ENCODE measurements at places on chromosomes 7 and 10.

DNA sequence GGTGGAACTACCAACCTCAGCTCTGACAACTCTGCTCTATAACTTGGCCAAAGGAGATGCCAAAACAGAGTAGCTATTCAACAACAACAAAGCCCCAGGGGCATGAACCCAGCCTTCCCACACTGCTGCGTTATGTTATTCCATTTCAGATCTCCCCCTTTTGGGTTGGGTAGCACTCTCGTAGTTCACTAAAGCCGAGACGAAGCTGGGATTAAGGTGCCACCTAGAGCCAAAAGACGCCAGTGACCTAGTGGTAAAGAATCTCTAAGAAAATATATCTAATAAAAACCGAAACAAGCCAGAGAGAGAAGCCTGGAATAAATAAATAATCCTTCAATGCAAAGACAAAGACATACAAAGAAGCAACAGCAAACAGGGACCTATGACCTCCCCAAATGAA, 217.3 kb downstream of the HERPUD2 start:
- DNase-seq, result no peak

GRCh38 chr7:72391821-72392377, 20.2 kb downstream of the CALN1 start:
- DNase-seq, result no peak

DNA sequence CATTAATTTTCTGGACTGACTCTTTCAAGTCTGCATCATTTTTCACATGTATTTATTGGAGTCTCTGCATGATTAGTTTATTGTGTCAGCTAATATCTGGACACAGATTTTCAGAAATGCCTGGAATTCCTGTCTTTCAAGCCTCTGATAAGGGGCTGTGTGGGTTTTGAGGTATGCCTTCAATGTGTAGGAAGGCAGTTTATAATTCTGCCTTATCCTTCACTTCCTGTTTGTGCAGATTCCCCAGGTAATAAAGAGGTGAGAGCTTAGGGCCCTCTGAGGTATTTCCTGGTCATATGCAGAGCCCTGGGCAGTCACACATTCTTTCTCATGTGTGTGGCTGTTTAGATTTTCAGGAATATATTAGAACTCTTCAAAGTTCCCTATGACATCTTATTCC, 79.4 kb upstream of the PRKCQ start:
- no peak for DNase-seq

DNA sequence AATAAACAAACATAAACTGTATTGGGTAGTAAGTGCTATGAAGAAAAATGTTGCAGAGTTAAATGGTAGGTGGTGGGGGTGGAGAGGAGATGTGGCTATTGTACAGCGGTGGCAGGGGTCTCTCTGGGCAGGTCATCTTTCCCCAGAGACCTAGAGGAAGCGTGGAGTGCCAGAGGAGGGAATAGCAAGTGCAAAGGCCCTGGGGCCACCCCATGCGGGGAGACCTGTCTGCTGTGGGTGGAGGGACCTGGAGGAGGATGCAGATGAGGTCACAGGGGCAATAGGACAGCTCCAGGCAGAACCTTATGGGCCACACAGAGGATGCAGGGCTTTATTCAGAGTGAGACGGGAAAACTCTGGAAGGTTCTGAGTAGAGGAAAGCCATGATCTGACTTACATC, 47.5 kb downstream of the DLG5 start:
- DNase-seq, result no peak

- no peak for DNase-seq
Observed at GRCh38 chr7:6477318-6477660, 29.5 kb upstream of the DAGLB start.

DNA sequence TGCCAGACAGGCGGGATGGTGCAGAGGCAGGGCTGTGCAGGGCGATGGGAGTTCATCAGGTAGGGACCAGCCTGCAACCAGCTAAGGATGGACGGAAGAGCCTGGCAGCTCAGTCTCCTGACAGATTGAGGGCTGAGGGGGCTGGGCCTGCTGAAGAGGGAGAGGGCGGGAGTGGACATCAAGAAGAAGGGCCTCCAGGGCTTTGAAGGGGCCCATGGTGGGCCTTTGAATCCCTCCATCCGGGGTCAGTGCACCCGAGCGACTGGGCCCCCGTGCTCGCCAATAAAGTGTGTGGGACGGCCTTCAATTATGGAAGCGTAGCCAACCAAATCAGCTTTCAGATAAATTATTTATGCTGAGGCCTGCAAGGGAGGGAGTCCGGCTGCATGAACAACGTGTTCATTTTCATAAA, 431.2 kb downstream of the RPS24 start:
- no peak for DNase-seq

- no peak for DNase-seq
Observed at GRCh38 chr10:68489919-68490318, 18.1 kb upstream of the DNA2 start.

DNA sequence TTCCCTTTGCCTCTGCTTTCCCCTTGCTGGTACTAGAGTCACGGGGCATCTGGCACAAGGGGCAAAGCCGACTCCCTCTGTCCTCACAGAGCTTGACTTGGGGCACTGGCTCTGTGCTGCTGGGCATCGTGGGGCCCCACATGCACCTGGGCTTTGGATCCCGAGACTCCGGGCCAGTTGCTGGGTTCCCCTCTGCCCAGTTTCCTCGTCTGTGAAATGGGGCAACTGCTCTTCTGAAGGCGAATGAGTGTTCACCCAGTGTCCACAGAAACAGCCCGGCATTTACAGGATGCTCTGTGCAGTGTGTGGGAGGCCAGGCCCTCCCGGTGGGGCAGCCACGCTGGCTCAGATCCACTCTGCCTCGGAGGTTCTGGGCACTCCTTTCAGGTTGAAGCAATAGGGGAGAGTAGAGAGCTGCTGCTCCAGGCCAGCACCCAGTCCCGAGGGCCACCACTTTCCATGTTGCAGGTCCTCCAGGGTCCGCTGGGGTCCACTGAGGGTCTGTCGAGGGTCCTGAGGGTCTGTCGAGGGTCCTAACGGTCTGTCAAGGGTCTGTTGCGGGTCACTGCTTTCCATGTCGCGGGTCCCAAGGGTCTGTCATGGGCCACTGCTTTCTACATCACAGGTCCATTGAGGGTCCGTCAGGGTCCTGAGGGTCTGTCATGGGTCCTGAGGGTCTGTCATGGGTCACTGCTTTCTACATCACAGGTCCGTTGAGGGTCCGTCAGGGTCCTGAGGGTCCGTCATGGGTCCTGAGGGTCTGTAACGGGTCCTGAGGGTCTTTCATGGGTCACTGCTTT, 103.6 kb downstream of the VIPR2 start:
- no peak for DNase-seq

GRCh38 chr10:98748298-98748697, 301.6 kb upstream of the HPS1 start:
- no peak for DNase-seq

DNA sequence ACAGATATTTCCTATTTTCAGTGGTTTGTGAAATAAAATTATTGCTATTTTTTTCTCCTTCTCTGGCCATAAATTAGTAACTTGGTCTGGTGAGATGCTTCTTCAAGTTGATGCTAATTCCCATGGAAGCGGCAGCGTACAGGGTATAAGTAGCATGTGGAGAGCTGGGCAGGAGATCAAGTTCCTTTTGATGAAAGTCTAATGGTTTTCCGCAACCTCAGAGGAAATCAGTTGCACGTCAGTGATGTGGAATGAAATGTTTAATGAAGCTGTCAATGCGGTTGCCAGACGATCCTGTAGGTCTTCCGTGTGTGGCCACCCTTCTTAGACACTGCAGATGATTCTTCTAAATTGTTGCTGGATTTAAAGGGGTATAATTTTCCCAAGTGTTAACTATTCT, 236.4 kb upstream of the GRM3 start:
- DNase-seq, result no peak

- DNase-seq, result no peak
Observed at GRCh38 chr7:152594801-152595200, 81.1 kb downstream of the XRCC2 start.

All from posterior cingulate gyrus (tissue), 11 donors.